Thymus (tissue), 14 donors: ENCODE measurements at places on chromosomes 6 and 20.

- no peak overlapping the region for H3K27ac ChIP-seq
- H3K27me3 ChIP-seq = no peaks in the 10 kb centered on the region
- no peaks in the 10 kb centered on the region for H3K36me3 ChIP-seq
- no peak for DNase-seq
Measured at GRCh38 chr6:1894954-1895353, 285.2 kb downstream of the FOXC1 start.

DNA sequence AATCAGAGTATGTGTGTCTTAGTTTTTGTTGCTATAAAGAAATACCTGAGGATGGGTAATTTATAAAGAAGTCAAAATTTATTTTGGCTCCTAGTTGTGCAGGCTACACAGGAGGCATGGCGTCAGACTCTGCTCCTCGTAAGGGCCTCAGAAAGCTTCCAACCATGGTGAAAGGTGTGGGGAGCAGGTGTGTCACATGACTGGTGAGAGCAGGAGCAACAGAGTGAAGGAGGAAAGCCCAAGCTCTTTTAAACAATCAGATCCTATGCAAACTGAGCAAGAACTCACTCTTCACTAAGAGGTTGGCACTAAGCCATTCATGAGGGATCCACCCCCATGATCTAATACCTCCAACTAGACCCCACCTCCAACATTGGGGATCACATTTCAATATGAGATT is 1524.3 kb downstream of the HACE1 start:
- H3K4me1 ChIP-seq = no peaks in the 10 kb centered on the region
- H3K4me3 ChIP-seq = no peak overlapping the region
- no peak overlapping the region for H3K27ac ChIP-seq
- no peak for DNase-seq

GRCh38 chr6:151704383-151704782 is 103.1 kb upstream of the ESR1 start:
- no peaks in the 10 kb centered on the region for H3K27me3 ChIP-seq
- no peaks in the 10 kb centered on the region for H3K36me3 ChIP-seq
- no peaks in the 10 kb centered on the region for H3K4me1 ChIP-seq
- H3K4me3 ChIP-seq = no peak overlapping the region
- H3K27ac ChIP-seq = no peak overlapping the region

GRCh38 chr6:19465760-19466159 is 371.4 kb upstream of the ID4 start:
- H3K4me3 ChIP-seq = no peak overlapping the region
- H3K27ac ChIP-seq = no peak overlapping the region
- no peaks in the 10 kb centered on the region for H3K36me3 ChIP-seq
- H3K27me3 ChIP-seq = no peaks in the 10 kb centered on the region
- DNase-seq = no peak

- no peaks in the 10 kb centered on the region for H3K36me3 ChIP-seq
- H3K27ac ChIP-seq = no peak overlapping the region
Measured at GRCh38 chr20:12535316-12535715, 473.5 kb upstream of the SPTLC3 start.

GRCh38 chr6:10381133-10381829 is 33.6 kb downstream of the TFAP2A start:
- H3K36me3 ChIP-seq = no peaks in the 10 kb centered on the region
- DNase-seq = no peak

DNA sequence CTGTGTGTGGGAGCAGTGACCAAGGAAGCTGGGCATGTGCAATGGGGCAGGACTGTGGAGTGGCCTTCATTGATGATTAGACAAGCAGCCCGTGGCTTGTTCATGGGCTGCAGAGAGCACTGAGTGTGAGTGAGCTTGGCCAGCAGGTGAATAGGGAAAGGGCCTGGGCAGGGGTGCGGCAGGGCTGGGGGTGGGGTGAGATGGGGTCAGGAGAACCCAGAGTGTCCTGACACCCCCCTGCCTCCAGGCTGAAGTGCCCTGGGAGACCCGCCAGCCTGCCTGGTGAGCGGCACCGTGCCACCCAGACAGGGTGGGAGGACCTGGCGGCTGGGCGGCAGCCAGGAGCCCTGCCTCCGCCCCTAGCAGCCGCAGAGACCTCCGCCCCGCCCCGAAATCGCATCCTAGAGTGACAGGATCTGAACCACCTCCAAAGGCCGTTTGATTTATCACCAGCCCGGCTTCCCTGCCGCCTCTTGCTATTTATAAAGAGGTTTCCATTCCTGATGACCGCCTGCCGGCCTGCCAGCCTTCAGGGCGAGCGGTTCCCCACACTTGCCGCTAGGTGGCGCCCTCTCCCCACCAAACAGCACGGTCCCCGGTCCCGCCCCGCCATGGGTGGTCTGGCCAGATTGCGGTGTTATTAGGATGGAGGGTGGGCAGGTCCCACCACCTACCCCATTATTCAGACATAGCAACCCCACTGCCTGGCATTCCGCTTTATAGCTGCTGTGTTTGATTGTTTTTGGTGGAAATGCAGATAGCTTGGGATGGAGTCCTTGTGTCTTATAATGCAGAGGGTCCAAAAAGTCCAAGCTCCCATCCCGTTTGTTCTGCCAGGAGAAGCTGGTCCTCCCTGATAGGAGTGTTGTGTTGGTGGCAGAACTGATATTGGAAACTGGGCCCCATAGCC is 3.5 kb downstream of the MYLK2 start:
- no peak overlapping the region for H3K4me3 ChIP-seq
- H3K27me3 ChIP-seq = peaks cover 2% of the 10 kb centered on the region
- no peaks in the 10 kb centered on the region for H3K36me3 ChIP-seq
- DNase-seq = peak; percentile 69
- H3K4me1 ChIP-seq = peaks cover 6% of the 10 kb centered on the region
- no peak overlapping the region for H3K27ac ChIP-seq

DNA sequence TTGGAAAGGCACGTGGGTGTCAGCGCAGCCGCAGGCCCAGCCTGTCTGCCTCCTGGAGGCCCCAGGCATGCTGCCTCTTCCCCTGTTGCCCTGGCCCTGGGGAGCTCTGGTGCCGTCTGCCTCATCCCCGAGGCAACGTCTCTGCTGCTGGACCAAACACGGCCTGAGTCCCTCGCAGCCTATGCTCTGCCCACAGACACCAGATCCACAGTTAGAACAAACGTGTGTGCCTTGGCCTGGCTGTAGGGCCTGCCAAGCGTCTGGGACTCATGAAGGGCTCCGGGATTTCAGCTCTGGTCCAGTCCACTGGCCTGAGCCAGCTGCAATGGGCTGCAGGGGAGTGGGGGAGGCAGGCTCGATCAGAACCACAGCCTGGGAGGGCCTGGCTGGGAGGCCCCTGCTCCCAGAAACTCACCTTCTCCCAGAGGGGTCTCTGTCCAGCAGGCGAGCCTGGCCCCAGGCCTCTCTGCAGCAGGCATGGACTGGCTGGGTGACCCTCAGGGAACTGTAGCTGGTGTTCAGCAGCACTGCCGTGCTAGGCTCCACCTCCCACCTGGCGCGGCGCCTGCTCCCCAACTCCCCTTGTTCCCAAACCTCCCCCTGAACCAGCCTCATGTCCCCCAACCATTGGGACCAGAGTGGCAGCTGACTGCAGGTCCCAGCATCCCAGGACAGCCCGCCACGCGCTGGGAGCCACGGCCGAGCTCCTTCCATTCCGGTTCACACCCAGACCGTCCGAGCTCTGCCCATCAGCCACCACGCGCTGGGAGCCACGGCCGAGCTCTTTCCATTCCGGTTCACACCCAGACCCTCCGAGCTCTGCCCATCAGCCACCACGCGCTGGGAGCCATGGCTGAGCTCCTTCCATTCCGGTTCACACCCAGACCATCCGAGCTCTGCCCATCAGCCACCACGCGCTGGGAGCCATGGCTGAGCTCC is 197.0 kb downstream of the DLL1 start:
- H3K27me3 ChIP-seq = no peaks in the 10 kb centered on the region
- no peak overlapping the region for H3K27ac ChIP-seq
- H3K4me3 ChIP-seq = no peak overlapping the region
- H3K4me1 ChIP-seq = no peaks in the 10 kb centered on the region
- H3K36me3 ChIP-seq = no peaks in the 10 kb centered on the region

GRCh38 chr6:89260832-89261231 is 43.7 kb upstream of the GABRR1 start:
- peak overlapping the region; percentile 31 for H3K27ac ChIP-seq
- peaks cover 9% of the 10 kb centered on the region for H3K4me1 ChIP-seq
- no peak overlapping the region for H3K4me3 ChIP-seq
- H3K27me3 ChIP-seq = no peaks in the 10 kb centered on the region

GRCh38 chr6:89404512-89404911 is 7.6 kb downstream of the RRAGD start:
- no peak for DNase-seq
- H3K4me3 ChIP-seq = no peak overlapping the region
- H3K4me1 ChIP-seq = peaks cover 14% of the 10 kb centered on the region
- H3K36me3 ChIP-seq = no peaks in the 10 kb centered on the region
- no peaks in the 10 kb centered on the region for H3K27me3 ChIP-seq
- H3K27ac ChIP-seq = no peak overlapping the region

DNA sequence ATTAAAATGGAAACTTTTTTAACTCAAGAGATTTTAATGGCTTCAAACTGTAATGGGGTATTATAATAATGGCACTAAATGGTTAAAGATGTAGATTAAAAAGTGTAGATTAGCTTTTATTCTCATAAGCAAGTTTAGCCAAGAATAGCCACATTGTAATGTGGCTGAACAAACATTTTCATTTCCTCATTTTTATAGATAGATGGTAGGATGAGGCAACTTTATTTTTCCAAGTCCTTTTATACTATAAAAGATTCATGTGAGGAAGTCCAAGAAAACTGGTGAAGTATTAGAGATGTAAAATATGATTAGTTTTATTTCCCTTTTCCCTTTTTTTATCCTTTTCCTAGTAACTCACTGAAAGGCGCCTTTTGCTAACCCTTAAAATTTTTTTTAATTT is 88.8 kb downstream of the ATRN start:
- no peaks in the 10 kb centered on the region for H3K36me3 ChIP-seq
- H3K4me3 ChIP-seq = no peak overlapping the region
- DNase-seq = no peak

DNA sequence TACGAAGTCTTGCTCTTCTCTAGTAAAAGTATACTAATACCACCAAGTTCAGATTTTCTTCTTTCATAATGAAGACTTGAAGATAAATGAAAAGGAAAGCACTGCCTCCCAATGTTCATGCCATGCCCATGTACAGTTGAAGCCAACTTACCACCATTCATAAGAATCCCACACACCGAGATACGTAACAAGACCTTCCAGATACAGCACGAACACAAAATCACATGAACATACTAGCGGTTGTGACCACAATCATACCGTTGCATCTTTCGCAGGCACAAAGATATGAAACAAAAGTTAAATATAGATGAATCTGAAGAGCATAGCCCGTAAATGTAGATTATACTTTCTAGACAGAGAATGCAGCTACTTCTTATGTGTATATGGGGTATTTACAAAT is 412.5 kb downstream of the CBLN4 start:
- H3K36me3 ChIP-seq = no peaks in the 10 kb centered on the region
- DNase-seq = no peak
- no peak overlapping the region for H3K4me3 ChIP-seq
- no peak overlapping the region for H3K27ac ChIP-seq
- no peaks in the 10 kb centered on the region for H3K27me3 ChIP-seq

GRCh38 chr20:21514553-21515251 is 838 bp upstream of the NKX2-2 start:
- no peak overlapping the region for H3K4me3 ChIP-seq
- H3K27ac ChIP-seq = no peak overlapping the region

GRCh38 chr6:90803956-90804355 is 217.1 kb upstream of the MAP3K7 start:
- DNase-seq = no peak
- H3K4me3 ChIP-seq = no peak overlapping the region
- no peaks in the 10 kb centered on the region for H3K36me3 ChIP-seq
- H3K27me3 ChIP-seq = no peaks in the 10 kb centered on the region

GRCh38 chr20:24149175-24149574 is 160.6 kb upstream of the GGTLC1 start:
- H3K27me3 ChIP-seq = no peaks in the 10 kb centered on the region
- no peaks in the 10 kb centered on the region for H3K4me1 ChIP-seq
- H3K36me3 ChIP-seq = no peaks in the 10 kb centered on the region

DNA sequence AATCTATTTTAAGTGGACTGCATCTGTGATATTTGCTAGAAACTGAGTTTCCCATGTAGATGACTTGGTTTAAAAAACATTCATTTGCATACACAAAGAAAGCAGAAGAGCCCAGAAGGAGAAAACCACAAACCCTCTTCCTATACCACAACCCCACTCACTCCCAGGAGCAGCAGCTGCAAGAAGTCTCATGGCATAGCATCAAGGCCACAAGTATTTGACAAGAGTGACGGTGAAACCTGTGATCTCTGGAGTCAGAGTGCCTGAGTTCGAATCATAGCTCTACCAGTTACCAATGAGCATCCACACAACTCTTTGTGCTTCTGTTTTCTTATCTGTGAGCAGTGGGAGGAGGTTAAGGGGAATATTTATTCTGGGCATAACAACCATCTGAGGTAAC is 44.7 kb upstream of the SIRPG start:
- H3K4me3 ChIP-seq = no peak overlapping the region
- no peaks in the 10 kb centered on the region for H3K27me3 ChIP-seq
- peak; percentile 22 for DNase-seq
- peaks cover under 1% of the 10 kb centered on the region for H3K4me1 ChIP-seq
- no peak overlapping the region for H3K27ac ChIP-seq

- no peaks in the 10 kb centered on the region for H3K36me3 ChIP-seq
- no peak overlapping the region for H3K4me3 ChIP-seq
- no peaks in the 10 kb centered on the region for H3K27me3 ChIP-seq
- H3K27ac ChIP-seq = no peak overlapping the region
- H3K4me1 ChIP-seq = no peaks in the 10 kb centered on the region
Measured at GRCh38 chr6:34005901-34006531, 139.9 kb downstream of the GRM4 start.

DNA sequence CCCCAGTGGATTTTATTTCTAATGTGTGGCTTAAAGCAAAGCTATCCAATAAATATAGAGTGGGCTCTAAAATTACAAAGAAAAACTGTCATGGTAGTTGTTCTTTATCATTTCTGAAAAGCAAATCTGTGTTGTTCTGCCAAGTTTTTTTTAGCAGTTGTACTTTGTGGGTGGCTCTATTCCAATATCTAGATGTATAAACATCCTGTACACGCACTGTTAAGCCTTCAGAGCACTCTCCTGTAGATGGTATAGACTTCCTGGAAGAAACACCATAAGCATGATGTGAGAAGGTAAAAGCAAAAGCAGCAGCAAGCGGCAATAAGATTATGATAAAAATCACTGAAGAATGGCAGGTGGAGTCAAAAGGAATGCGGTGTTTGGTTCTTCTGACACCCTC is 21.5 kb upstream of the TMEM30A start:
- no peaks in the 10 kb centered on the region for H3K36me3 ChIP-seq
- no peak overlapping the region for H3K27ac ChIP-seq
- H3K4me3 ChIP-seq = no peak overlapping the region
- no peaks in the 10 kb centered on the region for H3K4me1 ChIP-seq

GRCh38 chr6:11241793-11242201 is 9.3 kb upstream of the NEDD9 start:
- no peak overlapping the region for H3K4me3 ChIP-seq
- H3K27me3 ChIP-seq = no peaks in the 10 kb centered on the region
- no peak for DNase-seq
- H3K4me1 ChIP-seq = no peaks in the 10 kb centered on the region
- no peak overlapping the region for H3K27ac ChIP-seq

DNA sequence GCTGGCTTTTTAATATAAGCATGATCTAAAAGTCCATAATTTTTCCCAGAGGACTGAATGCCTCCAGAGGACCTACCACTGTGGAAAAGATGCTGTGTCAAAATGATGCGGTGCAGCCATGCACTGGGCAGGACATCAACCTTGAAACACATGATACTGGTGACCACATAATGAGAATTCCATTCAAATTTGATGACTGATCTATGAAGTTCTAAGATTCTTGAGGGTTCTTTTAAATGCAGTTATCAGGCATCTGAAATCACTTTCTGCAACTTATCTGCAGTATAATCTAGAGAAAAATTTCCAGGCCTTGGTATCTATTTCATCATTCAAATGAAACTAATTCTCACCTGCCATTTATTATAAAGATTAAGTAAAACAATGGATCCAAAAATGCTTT is 15.0 kb upstream of the MARCKS start:
- H3K27me3 ChIP-seq = no peaks in the 10 kb centered on the region
- no peaks in the 10 kb centered on the region for H3K36me3 ChIP-seq
- no peak overlapping the region for H3K4me3 ChIP-seq
- H3K27ac ChIP-seq = no peak overlapping the region
- H3K4me1 ChIP-seq = no peaks in the 10 kb centered on the region
